Foreskin keratinocyte (primary cell): ENCODE measurements at places on chromosomes 16 and 17.

- DNase-seq = no peak
These were observed 132.3 kb upstream of the SDK2 start for GRCh38 chr17:73776351-73777130.

GRCh38 chr16:64996641-64997040 lies 125.2 kb downstream of the CDH11 start:
- DNase-seq = no peak

DNA sequence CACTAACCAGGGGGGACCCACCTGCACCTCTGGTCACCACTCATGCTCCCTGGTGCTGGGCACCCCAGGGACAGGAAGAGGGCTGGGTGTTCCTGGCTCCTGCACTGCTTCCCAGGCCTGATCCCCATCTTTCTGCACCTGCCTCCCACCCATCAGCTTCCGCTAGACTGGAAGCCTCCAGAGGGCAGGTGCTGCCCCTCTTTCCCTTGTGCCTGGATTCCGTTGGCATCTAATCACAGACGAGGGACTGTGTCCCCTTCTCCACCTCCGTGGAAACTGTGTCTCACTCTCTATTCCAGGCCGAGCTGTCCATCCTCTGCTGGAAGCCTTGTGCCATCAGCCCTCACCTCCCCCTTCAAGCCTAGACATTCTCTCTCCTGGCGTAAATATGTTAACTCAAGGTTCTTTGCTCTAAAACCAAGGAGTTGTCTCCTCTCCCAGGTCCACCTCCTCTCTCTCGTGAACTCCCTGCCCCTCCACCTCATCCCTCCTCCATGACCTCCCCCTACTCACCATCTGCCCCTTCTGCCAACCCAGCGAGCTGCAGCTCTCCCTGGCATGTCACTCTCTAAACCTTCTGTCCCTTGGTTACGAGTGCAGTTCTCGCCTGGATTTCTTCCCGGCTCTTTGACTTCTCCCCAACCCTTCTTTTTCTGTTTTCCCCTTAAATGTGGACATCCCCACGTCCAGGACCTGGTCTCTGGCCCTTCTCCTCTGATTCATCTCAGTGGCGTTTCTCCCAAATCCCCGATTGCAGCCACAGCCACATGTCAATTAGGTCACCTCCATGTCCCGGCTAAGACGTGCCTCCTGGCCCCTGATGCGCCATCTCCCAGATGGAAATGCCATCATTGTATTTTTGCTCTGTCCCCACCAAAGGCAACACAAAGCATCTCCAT lies 107.7 kb downstream of the SEC14L1 start:
- no peak for DNase-seq

- DNase-seq = no peak
These were observed 67.7 kb downstream of the RBFOX1 start for GRCh38 chr16:7400117-7400890.

- DNase-seq = peak; percentile 76
These were observed 3.3 kb upstream of the FBXL20 start for GRCh38 chr17:39404542-39405378.

DNA sequence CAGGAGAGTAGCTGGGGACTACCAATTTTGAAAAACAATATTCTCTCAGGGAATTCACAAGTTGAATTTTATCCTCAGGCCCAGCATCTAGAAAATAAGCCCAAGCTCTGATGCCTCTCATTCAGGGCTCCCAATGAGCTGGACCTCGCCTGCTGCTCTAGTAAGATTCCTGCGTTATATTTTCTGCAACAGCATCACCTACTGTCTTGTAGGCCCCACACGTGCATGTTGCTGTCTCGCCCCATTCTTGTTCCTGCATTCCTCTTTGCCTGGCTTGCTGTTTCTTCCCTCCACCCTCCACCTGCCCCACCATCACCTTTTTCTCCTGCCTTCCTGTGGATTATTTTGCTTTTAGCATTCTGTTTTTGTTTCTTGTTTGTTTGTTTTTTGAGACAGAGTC lies 8.3 kb upstream of the ST6GALNAC2 start:
- peak; percentile 54 for DNase-seq

DNA sequence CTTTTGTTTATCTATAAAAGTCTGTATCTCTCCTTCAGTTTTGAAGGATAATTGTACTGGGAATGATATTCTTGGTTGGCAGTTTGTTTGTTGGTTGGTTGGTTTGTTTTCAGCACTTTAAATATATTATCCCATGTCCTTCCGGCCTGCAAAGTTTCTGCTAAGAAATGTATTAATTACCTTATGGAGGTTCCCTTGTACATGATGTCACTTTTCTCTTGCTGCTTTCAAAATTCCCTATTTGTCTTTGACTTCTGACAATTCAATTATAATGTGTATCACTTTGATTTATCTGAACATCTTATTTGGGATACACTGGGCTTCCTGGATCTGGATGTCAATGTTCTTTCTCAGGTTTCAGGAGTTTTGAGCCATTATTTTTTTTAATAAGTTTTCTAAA lies 4.1 kb upstream of the KRT34 start:
- DNase-seq = no peak

- DNase-seq = no peak
These were observed 1.8 kb downstream of the TSPOAP1 start for GRCh38 chr17:58326609-58327362.

DNA sequence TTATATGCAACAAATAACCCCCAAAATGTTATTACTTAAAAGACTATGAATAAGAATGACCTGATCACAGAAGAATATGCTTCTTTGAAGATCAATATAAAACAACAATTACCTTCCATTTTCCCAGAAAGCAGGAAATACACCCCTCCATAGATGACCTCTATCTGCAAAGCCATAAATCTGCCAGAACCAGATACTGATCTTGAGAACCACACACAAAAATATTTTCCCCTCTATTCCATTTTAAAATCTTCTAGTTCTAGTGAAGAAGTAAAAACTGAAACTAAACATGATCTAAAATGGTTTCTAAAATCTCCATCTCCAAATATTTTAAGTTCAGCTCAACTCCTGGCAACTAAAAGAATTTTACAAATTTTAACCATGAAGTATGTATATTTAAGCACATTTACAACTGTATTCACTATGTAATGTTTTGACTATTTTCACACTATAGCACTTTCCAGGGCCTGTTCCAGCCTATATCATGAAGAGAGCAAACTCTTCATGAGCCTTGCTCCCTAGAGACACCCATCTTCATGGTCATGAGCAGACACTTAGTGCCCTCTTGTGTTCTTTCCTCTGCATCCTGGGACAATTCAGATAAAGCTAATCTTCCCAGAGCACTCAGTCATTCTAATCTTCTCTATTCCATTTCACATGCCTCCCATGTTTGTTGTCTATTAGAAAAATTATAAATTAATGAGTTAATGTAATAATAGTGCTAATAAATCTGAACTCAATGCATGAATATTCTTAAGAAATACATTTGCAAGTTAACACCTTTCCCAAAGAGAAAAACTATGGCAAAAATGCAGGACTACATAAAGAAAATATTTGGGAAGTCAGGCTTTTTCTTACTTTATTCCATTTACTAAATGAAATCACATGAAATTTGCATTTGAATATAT lies 87.0 kb downstream of the HELZ start:
- DNase-seq = no peak

DNA sequence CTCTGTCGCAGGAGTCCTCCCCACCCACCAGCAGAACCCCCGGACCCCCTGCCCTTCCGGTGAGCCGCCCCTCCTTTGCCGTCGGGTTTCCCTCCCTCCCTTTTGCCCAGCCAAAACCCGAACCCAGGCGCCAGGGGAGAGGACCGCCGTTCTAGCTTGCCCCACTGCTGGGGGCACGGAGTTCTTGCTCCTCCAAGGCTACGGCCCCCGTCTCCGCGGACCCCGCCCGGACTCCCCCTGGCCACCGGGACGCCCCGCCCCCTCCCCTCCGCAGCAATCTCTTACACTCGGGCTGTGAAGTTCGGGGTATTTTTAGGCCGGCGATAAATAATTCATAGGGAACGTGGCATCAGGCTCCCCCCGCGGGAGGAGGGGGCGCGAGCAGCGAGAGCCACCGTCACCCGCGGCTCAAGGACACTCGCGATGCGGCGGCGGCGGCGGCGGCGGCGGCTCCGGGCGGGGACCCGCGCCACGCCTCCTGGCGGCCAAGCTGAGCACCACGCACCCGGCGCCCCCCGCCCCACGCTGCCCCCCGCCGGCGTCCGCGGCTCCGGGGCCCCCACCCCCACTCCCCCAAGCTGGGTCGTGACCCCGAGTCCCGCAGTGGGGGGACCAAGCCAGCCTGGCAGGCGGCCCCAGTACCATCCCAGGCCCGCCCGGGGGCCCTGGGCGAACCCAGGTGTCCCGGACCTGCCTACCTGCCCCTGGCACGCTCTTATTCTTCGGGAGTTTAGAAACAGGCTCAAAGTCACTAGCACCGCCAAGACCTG lies at the start of gene GRIN2C:
GRIN2C (minus strand) TSS at position 427 of the 770 bp plus-strand sequence. CDS start 4,793 bp downstream, outside the sequence.
- no peak for DNase-seq

- DNase-seq = peak; percentile 77
These were observed 45.5 kb downstream of the CYTH1 start for GRCh38 chr17:78736526-78737079.

- DNase-seq = no peak
These were observed 877.4 kb upstream of the GOT2 start for GRCh38 chr16:59611556-59611955.

GRCh38 chr16:87212026-87212425 lies 105.2 kb downstream of the C16orf95 start:
- DNase-seq = no peak

DNA sequence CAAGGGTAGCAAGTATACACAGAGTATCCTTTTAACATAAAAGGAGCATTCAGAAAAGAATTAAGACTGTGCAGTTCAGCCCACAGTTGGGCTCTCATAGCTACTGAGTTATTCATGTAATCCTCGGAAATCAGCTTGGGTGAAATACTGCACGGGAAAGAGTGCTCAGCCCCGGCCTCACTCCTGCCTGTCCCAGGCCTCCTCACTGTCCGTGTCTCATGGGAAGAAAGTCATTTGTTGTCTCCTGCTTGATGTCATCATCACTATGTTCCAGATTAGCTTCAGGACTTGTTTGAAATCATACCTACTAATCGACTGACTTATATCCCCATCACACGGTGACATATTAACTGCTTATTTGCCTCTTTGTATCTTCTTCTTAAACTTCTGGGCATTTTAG lies 223.3 kb upstream of the CHMP6 start:
- no peak for DNase-seq

GRCh38 chr17:49209061-49209571 lies 1.3 kb downstream of the GNGT2 start:
- no peak for DNase-seq

DNA sequence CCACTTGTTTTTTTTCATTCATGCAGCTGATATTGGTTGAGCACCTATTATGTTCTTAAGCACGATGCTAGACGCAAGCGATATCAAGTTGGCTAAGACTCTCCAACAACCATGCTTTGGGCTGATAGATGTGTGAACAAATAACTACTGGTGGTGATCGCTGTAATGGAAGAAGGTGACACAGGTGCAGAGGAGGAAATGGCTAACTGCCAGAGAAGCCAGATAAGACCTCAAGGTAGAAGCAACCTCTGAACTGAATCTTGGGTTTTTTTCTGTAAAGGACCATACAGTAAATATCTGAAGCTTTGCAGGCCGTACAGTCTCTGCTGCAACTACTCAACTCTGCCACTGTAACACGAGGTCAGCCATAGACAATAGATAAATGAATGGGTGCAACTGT lies 97.9 kb downstream of the C17orf67 start:
- DNase-seq = no peak

DNA sequence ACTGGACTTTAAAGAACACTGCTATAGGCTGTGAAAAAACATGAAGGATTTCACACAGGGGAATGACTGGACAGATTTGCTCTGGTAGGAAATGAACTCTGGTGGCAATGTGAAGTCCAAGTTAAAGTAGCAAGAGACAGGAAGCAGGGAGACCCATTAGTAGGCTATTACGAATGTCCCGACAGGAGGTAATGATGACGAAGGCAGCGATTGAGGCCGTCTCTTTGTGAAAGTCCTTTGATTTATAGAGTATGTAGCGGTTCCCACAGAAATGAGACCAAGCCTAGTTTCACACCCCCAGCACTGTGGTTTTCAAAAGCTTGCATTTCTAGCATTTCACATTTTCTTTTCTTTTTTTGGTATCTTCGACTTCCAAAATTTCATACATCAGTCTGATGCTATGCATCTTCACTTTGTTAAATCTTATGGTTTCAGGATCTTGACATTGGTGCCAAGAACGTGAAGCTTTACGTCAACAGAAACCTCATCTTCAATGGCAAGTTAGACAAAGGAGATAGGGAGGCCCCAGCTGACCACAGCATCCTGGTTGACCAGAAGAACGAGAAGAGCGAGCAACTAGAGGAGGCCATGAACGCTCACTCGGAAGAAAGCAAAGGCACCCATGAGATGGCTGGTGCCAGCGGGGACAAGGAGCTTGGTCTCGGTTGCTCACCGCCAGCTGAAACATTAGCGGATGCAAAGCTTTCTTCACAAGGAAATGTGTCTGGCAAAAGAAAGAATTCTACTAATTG lies 189.8 kb downstream of the KATNIP start:
- no peak for DNase-seq

DNA sequence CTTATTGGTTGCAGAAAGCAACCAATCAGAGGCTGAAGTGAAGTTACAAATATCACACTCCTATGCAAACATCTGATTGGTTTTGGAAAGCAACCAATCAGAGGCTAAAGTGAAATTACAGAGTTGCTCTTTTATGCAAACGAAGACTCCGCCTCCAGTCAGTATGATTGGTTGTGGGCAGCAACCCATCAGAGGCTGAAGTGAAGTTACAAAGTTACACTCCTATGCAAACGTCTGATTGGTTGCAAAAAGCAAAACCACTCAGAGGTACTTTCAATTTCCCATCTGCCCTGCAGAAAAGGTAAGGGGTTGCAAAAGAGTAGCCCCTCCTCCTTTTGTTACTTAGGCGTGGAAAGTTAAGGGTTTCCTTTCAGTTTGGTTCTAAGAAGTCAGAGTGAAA lies 697.3 kb downstream of the MAF start:
- no peak for DNase-seq

- peak; percentile 79 for DNase-seq
These were observed 24.7 kb upstream of the KLHDC4 start for GRCh38 chr16:87790292-87791100.

- no peak for DNase-seq
These were observed 3.6 kb upstream of the MXRA7 start for GRCh38 chr17:76714336-76714735.

- no peak for DNase-seq
These were observed 9.4 kb upstream of the SLC7A5 start for GRCh38 chr16:87878704-87879103.

DNA sequence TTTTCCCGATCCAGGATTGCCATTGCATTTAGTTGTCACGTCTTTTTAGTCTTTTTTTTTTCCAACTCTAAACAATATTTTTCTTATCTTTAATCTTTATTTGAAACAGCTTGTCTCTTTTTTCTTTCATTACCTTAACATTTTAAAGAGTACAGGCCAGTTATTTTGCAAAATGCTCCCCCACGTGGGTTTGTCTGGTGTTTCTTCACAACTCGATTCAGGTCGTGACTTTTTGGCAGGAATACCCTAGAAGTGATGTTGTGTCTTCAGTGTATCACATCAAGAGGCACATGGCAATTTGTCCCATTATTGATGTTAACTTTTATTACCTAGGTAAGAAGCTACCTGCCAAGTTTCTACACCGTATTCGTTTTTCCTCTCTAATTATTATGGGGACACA lies 17.9 kb downstream of the CMC2 start:
- DNase-seq = no peak

- no peak for DNase-seq
These were observed 227.9 kb downstream of the MAF start for GRCh38 chr16:79372503-79373184.

- no peak for DNase-seq
These were observed 649 bp downstream of the GSE1 start for GRCh38 chr16:85613604-85614337.

- no peak for DNase-seq
These were observed 84.1 kb downstream of the RAB11FIP4 start for GRCh38 chr17:31475378-31476162.

- DNase-seq = no peak
These were observed 870 bp upstream of the ZC3H7A start for GRCh38 chr16:11797957-11798299.

- DNase-seq = no peak
These were observed 53.0 kb upstream of the METRNL start for GRCh38 chr17:83026311-83026811.
